ENCODE measurements at places on chromosomes 6 and 20. TPM values are rescaled to one million over a fixed set of nuclear protein-coding genes. Genes with fewer than 3 reads are reported as not detected.

DNA sequence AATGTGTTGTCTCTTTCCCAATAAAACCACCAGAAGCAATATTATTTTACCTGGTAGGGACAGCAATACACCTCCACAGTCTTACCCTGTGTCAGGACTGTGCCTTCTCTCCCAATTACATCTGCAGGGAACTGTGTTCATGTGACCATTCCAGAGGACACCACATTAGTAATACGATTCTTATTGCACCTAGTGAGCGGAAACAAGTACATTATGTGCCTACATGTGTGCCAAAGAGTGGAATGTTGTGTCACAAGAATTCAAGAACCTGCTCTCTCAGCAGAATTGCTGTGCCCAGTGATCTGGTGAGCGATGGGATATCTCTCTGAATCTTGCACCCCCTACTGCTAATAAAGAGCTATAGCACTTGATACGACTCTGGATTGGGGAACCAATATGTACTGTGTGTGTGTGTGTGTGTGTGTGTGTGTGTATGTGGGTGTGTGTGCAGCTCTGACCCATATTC is 57.4 kb upstream of the FOXC1 start:
- peak; percentile 21 for DNase-seq

The ACSS2 gene
- 103 TPM for total RNA-seq

DNA sequence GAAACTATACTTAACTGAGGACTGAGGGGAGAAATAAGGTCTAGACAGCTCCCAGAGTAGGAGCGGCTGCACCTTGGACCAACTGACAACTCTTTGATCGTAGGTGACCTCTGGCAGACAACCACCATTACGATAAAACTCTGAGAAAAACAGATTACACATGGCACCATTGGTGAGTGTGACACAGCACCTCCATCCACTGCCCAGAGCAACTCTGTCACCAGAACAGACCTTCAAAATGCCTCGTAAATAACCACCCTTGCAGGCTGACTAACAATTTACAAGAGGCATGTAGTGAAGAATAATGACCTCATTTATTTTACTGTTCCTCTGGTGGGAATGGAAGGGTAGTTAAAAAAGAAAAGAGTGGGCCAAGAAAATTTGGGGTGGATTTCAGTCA is 64.2 kb downstream of the F13A1 start:
- no peak for DNase-seq

DNA sequence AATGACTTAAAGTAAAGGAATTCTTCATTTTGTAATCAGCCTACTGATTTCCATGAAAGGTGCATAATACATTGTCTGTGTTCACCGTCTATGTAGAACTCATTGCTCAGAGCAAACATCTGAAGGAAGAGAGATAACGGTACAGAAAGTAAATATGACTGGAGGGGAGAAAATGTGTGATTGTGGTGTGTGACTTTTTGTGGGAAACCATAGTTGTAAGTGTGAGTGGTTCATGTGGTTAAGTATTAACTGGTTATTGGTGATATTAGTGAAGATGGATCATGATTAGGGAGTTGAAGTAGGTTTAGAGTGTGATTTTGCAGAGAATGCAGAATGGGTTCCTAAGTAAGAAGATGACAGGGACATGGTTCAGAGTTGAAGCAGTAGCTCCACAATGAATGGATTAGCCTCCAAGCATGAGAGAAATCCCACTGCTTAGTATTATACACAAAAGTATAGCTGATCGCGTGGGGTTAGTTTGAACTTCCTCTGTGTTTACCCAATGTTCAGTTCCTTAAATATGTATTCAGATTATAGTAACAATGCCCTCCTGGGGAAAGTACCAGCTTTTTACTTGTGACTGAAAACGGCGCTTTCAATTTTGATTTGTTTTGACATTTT is 368.9 kb downstream of the UTRN start:
- no peak for DNase-seq

DNA sequence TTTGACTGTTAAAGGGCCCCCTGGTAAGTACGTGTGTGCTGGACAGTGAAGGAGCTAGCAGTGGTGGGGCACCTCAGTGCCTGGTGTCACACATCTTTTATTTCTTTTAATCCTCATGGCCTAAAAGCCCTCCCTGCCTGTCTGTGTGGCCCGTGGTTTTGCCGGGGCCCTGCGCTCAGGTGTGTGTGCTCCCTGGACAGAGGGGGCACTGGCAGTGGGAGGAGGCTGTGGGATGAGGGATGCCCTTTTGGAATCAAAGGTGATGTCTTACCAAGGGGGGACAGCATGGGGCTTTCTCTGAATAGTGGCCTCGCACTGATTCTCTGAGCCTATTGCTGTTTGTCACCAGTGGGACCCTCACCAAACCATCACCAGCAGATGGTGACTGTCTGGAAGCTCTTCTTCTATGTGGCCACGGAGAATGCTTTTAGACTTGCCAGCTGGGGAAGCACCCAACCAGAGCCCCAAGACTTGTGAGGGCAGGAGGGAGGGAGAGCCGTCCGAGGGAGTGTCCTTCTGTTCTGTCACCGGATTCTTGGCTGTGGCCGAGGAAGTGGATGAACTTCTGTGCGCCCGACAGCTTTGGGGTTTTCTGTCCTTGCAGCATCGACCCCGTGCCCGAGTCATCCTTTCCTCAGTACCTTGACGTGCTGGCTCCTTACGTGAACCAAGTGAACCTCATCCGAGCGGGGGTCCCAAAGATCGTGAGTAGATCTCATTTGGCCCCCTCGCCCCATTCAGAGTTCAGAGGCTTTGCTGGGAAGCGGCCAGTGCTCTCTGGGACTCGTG is 18.1 kb downstream of the PNLDC1 start:
- DNase-seq: no peak

GRCh38 chr20:37207171-37207570 is 27.8 kb upstream of the MROH8 start:
- no peak for DNase-seq

DNA sequence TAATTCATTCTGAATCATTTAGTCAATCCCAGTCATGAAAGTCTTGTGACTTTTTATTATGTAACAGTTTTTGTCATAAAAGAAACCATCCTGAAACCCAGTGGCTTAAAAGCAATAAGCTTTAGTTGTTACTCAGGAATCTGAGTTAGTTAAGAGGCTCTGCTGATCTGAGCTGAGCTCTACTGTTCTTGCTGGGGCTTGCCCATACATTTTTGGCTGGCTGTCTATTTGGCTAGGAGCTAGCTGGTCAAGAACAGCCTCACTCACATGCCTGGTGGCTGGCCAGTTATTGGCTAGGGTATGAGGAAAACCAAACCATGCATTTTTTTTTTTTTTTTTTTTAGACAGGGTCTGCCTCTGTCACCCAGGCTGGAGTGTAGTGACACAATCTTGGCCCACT is 10.6 kb downstream of the TCF21 start:
- DNase-seq: peak; percentile 86

DNA sequence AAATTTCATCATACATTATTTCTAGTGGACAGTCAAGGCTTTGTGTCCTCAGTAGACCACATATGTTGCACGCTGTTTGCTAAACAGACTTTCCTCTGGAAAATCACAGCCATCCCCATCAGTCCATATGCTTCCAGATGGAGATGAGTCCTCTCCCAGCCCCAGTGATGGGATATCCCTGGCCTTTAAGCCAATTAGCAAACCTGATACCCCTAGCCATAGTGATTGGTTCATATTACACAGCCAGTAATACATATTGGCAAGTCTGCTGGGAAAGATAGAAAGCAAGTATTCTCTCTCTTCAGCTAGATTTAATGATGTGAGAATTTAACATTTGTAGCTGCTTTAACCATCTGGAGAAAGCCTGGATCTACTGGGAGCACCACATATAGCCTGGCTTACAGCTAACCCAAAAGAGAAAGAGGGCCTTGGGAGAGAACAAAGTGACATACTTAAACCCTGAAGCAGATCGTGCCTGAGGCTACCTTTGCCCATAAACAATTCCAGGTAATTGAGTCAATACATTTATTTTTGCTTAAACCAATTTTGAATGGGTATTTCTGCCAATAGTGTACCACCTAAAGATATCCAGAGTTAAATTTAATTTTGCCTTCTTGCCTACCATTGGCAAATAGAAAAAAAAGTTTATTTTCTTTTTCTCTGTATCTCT is 103.5 kb upstream of the HIVEP1 start:
- no peak for DNase-seq

- no peak for DNase-seq
Measured at GRCh38 chr6:107545763-107546162, 55.8 kb downstream of the SOBP start.

DNA sequence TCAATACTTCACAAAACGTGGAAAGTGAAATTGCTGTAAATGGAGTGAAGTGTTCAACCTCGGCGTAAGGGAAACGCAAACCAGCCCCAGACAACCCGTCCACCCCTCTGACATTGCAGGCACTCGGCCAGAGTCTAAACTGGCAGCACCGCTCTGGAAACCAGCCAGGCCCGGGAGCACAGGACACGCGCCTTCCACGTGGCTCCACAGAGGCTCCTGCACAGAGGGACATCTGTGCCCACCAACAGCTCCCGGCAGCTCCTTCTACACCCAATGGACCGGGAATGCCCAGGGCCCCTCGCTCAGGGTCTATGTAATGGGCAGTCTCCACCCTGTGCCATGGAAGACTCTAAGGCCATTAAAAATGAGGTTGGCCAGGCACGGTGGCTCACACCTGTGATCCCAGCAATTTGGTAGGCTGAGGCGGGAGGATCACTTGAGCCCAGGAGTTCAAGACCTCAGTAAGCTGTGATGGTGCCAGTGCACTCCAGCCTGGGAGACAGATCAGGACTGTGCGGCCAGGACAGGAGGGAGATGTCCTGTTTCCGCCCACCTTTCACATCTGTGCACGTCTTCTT is 3.4 kb upstream of the HELZ2 start:
- no peak for DNase-seq

The GPLD1 gene
- not detected for total RNA-seq

DNA sequence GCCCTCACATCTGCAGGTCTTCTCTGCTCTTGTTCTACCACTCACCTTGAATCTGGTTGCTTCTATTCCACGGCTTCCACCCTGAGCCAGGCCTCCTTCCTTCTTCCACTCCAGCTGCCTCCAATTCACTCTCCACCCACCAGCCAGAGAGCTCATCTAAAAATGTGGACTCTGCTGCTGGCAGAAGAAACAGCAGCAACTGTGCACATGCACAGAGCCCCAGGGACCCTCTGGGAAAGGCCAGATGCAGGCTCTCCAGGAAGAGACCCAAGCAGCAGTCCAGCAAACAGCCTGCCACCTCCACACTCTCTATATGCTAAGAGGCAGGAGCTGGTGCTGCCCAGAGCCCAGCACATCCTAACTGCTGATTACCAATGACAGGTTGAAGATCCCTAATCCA is 162.6 kb upstream of the TOP1 start:
- DNase-seq: no peak

- no peak for DNase-seq
Measured at GRCh38 chr6:26520237-26520849, 17.8 kb upstream of the HMGN4 start.

DNA sequence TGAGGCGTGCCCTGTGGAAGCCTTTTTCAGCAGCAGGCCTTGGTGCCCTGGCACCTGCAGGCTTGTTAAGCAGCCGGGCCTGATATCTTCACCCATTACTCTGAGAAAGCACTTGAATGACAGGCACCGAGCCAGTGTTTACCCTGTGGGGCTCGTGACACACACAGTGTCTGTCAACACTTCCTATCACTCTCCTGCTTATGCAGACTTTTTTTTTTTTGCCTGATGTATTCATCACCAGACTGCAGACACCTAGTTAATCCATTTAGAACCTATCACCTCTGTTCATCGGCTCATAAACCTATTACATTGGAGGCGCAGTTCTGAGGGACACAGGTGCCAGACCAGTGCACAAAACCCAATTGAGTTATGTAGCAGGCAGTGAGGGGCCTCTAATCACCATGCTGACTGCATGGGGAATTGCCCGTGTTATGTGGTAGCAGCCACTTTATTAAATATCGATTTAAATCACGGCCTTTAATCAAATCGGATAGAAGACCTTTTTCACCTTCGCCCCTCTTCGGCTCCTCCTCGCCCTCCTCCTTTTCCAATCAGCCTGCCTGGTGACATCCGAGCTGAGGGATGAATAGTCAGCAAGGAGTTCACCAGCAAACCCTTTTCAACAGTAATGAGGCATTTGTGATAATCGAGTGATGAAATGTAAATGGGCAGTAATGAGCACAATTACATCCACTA is 962.9 kb upstream of the SLC35B3 start:
- DNase-seq: no peak

The BPIFA1 gene
- not detected for total RNA-seq

- peak; percentile 79 for DNase-seq
Measured at GRCh38 chr20:37179683-37180524, 556 bp upstream of the MROH8 start.

The SCRT2 gene
- not detected for total RNA-seq

DNA sequence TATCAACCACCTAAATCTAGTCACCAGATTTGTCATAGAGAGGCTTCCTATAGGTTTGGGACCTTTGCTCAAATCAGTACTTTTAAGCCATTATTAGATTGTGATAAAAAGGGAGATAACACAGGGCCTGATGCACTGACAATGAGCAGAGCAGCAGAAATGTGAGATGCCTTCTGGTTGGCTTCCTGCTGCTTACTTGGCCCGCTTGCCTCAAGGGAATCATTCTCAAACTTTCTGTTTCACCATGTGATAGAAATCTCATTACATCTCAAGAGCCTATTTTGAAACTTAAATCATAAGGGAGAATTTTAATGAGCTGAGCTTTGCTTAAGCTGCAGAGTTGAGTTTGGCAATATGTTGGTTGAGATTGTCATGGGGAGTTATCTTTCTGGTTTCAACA is 606.0 kb downstream of the DHX35 start:
- no peak for DNase-seq

GRCh38 chr20:1328680-1329330 is at the start of gene SDCBP2:
Gene SDCBP2 (minus strand): TSS chr20:1329139. CDS start chr20:1320416, 8,723 bp downstream.
- peak; percentile 79 for DNase-seq

The TRIM40 gene
- not detected for total RNA-seq

- DNase-seq: no peak
Measured at GRCh38 chr6:121594053-121594452, 158.6 kb downstream of the GJA1 start.

GRCh38 chr6:133817460-133818047 is 71.4 kb upstream of the TCF21 start:
- no peak for DNase-seq

The CTCFL gene
- not detected for total RNA-seq

The RSPH4A gene
- total RNA-seq: 0.33 TPM

The SPINT3 gene
- total RNA-seq: not detected

DNA sequence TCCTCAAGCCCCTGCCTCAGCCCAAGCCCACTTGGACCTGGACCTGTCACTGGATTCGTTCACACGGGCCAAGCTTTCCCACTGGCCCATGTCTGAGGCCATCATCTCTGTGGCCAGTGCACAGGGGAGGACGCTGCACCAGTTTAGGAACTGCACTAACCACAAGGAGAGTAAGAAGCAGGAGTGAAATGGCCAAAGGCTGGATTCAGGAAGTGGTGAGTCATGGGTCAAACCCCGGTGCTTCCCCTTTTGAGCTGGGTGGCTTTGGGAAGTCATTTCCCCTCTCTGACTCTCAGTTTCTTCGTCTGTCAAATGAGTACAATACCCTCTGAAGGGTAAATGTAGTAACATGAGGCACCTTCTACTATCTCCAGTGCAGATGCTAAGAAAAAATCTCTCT is 87.9 kb downstream of the CD40 start:
- DNase-seq: peak; percentile 50

DNA sequence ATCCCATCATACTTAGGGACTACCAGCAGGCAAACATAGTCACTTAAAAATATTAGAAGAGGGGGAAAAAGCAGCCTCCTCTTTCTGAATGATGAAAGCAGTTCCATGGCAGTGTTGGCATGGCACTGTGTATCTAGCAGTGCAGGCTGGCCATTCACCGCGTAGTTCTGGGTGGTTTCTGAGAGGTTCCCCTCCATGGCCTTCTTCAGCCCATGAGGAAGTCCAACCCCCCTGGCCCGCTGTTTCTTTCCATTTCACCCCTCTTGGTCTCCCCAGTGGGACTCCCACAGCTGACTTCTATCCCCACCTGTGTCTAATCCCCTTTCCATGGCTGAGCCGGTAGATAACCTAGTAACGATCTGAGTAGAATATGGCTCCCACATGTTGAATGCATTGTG is 17.0 kb downstream of the PPARD start:
- no peak for DNase-seq
